Right lobe of liver (tissue), 6 donors: ENCODE measurements at places on chromosomes 11 and 22. TPM values are rescaled to one million over a fixed set of nuclear protein-coding genes. Genes with fewer than 3 reads are reported as not detected.

TRIM64 gene
- not detected for total RNA-seq

SIK2 gene
- 15.4 TPM for total RNA-seq

ARHGAP20 gene
- total RNA-seq = 0.77 TPM

TMEM45B gene
- total RNA-seq = 126 TPM

OR5D13 gene
- not detected for total RNA-seq

PDGFB gene
- 1.4 TPM for total RNA-seq

KCNJ1 gene
- not detected for total RNA-seq

GAS2L1 gene
- total RNA-seq = 11.6 TPM

SCT gene
- not detected for total RNA-seq

ABCG4 gene
- 0.12 TPM for total RNA-seq
